ENCODE measurements at places on chromosomes 7 and 10. TPM values are rescaled to one million over a fixed set of nuclear protein-coding genes. Genes with fewer than 3 reads are reported as not detected.
A peak's percentile ranks its signal among the peaks of the same experiment; 100 is the strongest.

DNA sequence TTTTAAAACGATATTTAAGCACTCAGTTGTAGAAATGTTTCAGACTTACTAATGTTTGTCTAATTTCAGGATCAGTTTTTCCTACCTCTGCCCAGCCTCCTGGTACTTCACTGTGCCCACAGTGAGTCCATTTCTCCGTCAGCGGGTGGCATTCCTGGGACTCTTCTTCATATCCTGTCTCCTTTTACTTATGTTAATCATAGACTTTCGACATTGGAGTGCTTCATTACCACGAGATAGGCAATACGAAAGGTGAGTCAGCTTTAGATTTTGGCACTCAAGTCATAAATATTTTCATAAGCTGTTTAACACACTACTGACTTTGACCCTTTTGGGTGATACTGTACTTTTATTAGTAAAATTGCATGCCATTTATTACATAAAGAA, 2.1 kb downstream of the ENTPD7 start:
- peak overlapping the region; percentile 75 for H3K27ac ChIP-seq
- peak; percentile 89 for DNase-seq
- no peaks in the 10 kb centered on the region for H3K36me3 ChIP-seq

- H3K27ac ChIP-seq = no peak overlapping the region
- H3K4me1 ChIP-seq = no peaks in the 10 kb centered on the region
- no peak for DNase-seq
- H3K27me3 ChIP-seq = no peaks in the 10 kb centered on the region
Measured at GRCh38 chr10:71447676-71448075, 51.0 kb downstream of the CDH23 start.

DNA sequence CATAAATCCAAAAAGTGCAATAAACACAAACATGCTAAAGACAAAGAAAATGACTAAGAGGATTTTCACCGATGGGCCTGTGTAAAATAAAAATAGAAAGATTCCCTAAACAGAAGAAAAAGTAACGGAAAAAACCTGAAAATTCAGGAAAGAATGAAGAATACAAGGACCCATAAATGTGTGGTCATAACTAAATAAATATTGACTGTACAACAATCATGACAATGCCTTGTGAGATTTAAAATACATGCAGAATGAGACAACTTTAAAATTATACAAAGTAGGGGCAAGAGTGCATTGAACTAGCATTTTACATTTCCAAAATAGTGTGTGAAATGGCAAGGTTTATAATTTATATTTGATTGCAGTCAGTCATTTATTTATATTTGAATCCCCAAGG, 409.1 kb upstream of the ANKRD30A start:
- no peaks in the 10 kb centered on the region for H3K36me3 ChIP-seq
- no peaks in the 10 kb centered on the region for H3K27me3 ChIP-seq
- no peak overlapping the region for H3K4me3 ChIP-seq
- peak overlapping the region; percentile 80 for H3K27ac ChIP-seq

DNA sequence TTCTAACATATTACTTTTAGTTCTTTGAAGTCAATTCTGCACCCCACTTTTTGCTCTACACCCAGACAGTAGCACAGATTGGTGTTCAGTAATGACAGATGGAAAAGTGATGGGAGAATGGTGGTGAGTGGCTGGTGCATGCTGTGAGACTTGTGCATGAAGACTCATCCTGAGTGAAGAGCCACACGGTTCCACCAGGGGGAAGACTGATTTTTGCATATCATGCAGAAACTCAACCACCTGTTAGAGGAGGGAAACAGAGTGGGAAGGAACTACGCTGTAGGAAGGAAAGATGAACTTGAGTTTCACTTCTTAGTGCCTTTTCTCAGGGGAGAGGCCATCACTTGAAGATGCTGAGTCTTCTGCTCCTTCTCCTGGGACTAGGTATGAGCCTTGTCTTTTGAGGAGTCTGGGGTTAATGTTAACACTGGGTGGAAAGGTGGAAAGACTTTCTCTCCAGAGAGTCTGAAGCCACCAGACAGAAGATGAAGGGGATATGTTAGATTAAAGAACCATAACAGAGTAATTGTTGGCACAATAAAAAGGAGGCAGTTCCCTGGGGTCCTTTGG, 9.3 kb upstream of the PRSS1 start:
- no peaks in the 10 kb centered on the region for H3K4me1 ChIP-seq
- H3K4me3 ChIP-seq = no peak overlapping the region
- H3K36me3 ChIP-seq = no peaks in the 10 kb centered on the region
- DNase-seq = peak; percentile 42
- H3K27me3 ChIP-seq = peaks cover 56% of the 10 kb centered on the region

- no peaks in the 10 kb centered on the region for H3K36me3 ChIP-seq
- H3K27ac ChIP-seq = peak overlapping the region; percentile 50
- peak overlapping the region; percentile 92 for H3K4me3 ChIP-seq
- DNase-seq = peak; percentile 83
Measured at GRCh38 chr10:124416733-124417132, 2.0 kb downstream of the OAT start.

GPC2 gene
- 2.3 TPM for total RNA-seq

GDF10 gene
- total RNA-seq = not detected
